ENCODE measurements at places on chromosomes 5 and 9.

DNA sequence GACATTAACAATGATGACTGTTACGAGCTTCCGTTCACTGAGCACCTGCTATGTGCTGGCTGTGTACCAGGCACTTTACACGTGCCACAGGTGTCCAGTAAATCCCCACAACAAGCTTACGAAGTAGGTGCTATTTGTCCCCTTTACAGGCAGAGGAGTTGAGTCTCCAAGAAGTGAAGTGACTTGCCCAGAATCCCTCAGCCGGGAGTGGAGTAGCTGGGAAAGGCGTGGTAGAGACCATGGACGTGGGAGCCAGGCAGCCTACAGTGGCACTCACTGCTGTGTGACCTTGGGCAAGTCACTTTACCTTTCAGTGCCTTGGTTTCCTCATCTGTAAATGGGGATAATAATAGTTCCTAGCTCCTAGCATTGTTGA lies 669 bp upstream of the AMBP start:
- DNase-seq: no peak

GRCh38 chr5:106092455-106092854 lies 1578.3 kb downstream of the EFNA5 start:
- DNase-seq: no peak

DNA sequence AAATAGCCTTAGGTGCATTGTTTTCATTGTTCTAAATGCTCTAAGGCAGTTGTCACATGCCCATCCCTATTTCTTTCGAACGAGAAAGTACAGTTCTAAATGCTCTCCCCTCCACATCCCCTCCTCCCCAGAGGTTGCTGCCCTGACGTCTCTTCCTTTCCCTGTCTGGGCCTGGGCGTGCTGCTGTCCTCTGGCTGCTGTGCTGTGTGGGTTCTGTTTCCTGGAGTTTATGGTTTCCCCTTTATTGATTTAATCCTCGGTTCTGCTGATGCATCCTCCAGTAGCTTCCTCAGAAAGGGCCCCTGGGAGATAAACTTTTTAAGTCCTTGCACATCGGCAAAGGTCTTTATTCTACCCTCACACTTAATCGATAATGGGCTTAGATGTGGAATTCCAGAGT lies 48.8 kb downstream of the MVB12B start:
- no peak for DNase-seq

GRCh38 chr9:134011401-134011800 lies 13.9 kb upstream of the BRD3OS start:
- DNase-seq: no peak

- DNase-seq: no peak
Observed at GRCh38 chr5:31639481-31640411, 815 bp downstream of the PDZD2 start.

Measured in occipital lobe (tissue), 3 donors.